GM10248 (cell line): ENCODE measurements at places on chromosomes 7 and 10.

DNA sequence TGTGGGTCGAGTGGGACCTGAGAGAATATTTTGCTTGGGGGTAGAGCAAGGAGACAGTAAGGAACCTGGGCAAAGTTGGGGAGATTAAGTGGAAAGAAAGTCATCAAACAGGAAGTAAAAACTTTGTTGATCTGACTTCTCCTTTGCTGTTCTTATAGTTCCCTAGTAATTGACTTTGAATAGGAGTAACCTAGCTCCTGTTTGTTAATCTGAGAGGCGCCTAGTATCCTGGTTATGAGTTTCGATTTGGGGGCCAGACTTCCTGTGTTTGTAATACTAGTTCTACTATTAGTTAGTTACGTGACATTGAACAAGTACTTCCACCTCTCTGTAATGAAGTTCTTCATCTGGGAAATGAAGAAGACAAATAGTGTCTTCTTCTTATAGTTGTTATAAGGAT, 99.1 kb downstream of the ZNF365 start:
- no peak for DNase-seq

- no peak for DNase-seq
Observed at GRCh38 chr7:148950806-148951205, 66.7 kb upstream of the EZH2 start.

DNA sequence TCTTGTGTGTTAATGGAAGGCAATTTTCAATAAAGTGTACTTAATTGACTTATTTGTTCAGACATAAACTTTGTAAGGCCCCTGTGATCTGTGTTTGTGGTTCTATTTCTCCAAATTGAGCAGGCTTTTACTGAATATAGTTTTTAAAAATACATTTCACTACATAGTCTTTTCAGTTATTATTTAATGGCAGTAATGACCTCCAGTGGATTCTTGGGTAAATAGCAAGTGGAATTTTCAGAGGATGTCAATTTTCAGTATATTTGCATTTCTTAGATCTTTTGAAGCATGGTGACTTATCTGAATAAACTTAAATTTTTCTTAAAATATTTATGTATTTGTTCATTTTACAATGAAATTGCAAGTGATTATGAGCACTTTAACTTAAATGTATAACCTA, 203.1 kb upstream of the PCLO start:
- DNase-seq = no peak

- DNase-seq = no peak
Observed at GRCh38 chr7:142615508-142615907, 133.8 kb upstream of the PRSS1 start.

GRCh38 chr10:92801978-92802872, 46.1 kb upstream of the EXOC6 start:
- no peak for DNase-seq

- no peak for DNase-seq
Observed at GRCh38 chr7:157693071-157693520, 356.3 kb downstream of the DNAJB6 start.

GRCh38 chr10:91590904-91591796, 41.7 kb downstream of the PPP1R3C start:
- no peak for DNase-seq

GRCh38 chr10:18949391-18949790, 99.2 kb upstream of the MALRD1 start:
- DNase-seq = no peak

- DNase-seq = no peak
Observed at GRCh38 chr10:131071721-131072120, 239.8 kb downstream of the TCERG1L start.

DNA sequence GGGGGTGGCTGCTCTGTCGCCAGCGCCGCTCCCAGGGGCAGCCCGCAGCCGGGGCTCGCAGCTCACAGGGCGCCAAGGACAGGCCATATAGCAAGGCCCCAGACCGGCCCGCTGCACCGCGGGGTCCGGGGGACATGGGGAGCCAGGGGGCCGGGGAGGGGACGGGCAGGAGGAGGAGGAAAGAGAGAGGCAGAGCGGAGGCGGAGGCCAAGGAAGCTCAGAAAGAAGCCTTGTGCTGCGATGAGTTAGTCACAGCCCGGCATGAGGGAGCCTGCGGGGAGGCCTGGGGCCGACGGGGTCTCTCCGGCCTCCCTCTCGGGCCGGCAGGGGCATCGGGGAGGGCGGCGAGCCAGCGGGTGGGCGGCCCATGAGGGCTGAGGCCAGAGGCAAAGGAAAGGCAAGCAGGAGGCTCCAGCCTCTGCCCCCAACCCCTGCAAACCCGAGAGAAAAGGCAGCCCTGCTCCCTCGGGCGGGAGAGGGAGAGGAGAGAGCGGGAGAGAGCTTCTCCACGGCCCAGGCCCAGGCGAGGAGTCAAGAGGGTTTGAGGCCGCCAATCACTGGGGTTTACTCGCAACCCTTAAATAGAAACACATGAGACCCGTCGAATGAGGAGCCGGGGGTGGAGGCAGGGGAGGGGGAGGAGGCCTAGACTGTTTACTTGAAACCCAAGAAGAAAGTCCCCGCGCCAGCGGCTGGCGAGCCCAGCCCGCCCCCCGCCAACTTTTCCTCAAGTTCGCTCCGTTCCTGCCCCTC, 167.9 kb downstream of the NEURL1 start:
- DNase-seq = peak; percentile 84

DNA sequence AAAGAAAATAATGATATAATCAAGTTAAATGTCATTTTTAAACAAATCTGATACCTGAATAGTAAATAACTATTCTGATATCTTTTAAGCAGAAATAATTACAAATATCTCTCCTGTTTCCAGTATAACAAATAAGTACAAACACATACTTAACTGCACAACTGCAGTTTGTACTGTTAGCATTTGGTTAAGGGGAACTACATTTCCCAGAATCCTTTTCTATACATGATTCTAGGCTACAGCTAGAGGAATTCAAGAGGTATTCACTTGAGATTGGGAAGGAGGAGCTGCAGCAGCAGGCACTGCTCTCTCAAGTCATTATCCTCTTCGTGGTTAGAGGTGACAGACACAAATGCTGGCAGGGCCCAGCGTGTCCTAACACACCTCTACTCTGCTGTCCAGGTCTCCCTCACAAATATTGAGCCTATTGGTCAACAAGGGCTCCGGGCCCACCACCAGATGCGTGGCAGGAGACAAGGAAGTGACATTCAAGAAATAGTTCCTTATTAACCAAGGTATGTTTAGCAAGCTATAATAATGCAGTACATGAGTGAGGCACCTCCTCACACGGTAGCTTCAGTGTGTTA, 255.1 kb upstream of the MKLN1 start:
- no peak for DNase-seq

DNA sequence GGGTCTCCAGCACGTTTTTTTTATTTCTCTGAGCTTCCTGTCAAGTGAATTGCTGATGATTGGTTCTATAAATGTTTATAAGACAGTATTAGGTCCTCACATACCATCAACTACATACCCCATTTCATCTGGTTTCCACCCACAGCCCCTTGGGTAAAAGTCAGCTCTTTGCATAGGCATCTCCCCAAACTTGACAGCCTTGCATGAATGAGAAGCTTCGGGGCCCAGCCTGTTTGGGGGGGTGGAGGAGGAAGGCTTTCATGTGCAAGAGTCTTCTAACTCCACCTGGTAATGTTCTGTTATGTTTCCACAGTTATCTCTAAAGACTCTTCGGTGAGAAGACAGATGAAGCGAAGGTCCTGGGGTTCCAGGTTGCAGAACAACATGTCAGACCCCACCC, 75.4 kb downstream of the SCRN1 start:
- no peak for DNase-seq

DNA sequence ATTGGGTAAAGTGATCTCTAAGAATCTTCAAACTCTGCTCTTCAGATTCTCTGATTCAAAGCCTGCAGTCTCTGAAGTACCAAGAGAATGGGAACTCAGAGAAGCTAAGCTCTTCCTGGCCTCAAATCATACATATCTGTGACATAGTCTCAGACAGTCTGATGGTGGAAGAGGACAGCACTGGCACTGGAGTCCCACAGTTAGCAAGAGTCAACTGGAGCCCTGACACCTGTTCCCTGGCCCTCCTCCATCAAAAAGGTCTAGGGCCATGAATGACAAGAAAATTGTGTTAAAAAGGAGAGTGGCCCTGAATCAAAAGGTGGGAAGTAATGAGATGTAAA, 37.7 kb downstream of the PRSS2 start:
- no peak for DNase-seq

DNA sequence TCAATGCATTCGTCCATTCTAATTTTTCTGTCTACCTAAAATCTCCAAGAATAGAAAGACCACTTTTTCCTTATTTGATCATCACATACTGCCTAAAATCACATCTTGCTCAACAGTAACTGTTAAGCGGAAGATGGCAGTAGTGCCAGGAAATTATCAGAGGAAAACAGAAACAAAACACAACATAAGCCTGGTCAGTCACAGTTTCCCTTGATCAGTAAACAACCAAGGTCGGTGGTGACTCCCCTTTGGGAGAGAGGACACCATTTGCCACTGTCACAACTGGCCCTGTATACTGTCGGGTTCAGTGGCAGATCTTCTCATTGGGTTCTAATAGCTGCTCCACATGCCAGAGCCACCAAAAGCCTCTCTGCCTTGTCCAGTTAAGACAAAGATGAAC, 106.6 kb downstream of the PLXNA4 start:
- DNase-seq = no peak

- DNase-seq = no peak
Observed at GRCh38 chr10:71799608-71800453, 26.5 kb upstream of the VSIR start.

- no peak for DNase-seq
Observed at GRCh38 chr10:75211007-75211691, 553 bp downstream of the VDAC2 start.

DNA sequence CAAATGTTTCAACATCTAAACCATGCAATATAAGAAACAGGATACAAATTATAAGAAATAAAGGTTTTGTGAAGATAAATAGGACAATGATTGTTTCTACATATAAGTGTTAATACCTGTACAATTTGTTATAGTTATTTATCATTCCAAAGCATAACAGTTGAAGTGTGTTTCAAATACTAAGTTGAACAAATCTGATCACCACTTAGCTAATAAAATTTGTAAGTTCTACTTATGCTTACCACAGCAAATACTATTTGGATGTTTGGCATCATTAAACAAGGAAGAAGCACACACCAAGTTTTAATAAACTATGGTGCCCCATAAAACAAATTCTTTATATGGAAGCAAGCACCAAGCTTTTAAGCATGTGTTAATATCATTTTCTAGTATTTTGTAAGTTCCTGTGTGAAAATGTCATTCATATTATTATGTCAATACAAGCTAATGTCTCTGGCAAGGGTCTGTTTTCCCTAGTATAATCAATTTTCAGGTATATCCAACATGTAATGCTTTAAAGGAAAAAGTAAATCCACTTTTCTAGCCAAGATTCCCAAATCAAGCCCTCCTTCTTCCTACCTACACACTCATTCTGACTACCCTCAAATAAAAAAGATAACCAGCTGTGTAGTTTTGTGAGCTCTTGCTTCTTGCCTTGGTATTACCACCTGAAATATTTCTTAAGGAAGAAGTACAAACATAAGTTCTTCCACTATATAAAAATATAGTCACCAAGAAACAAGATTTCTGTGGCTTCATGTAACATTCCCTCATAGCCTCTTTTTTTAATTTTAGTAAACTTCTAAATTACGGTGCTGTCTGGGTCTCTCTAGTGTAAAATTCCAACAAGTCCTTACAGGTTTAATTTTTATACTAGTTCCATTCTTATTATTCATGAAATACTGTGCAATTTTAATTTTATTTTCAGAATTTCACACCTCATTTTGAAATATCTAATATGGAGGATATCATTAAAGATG, 9.2 kb downstream of the SKAP2 start:
- DNase-seq = no peak

DNA sequence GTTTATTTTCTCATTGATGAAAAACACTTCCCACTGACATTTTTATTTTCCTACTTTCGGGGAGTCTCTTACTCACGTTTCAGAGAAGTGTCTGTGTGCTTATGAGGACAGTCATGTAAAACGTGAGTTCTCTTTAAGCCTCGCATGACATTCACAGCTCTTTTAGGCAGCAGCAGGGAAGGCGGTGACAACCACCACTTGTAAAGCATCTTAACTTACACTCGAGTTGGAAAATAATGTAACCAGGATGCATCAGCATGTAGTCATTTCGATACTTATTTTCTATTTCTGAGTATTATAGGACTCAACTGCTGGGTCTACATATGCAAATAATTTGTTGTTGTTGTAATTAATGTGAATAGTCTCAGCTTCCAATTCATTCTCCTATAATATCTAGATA, 153.6 kb downstream of the SEMA3D start:
- no peak for DNase-seq

GRCh38 chr7:113731571-113731970, 187.2 kb downstream of the PPP1R3A start:
- no peak for DNase-seq

DNA sequence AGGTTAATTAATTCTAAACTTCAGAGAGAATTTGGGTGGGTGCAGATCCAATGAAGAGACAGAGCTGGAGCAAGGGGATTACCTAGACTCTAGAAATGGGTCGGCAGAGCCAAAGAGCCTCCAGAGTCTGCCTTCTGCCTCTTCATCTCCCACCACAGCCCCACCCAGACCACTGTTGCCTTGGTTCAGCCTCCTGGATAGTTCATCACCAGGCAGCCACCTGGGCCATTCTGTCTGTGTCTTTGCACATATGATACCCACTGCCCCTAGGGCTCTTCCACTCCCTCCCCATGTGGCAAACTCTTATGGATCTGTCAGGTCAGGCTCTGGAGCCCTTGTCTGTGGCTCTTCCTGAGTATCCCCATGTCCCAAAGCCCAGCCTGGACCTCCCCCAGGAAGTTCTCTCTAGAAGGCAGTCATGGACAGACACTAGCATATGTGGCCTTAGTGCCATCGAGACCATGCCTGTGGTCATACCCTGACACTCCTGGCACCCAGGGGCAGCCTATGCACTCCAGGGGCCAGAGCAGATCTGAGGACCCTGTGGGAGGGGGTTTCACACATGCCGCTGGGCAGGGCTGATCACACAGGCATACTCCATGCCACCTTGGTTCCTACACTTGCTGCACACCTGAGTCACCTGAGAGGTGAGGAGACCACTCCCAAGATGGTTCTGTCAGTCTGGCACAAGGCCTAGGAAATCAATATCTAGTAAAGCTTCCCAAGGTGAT, 41.6 kb downstream of the FRMPD2 start:
- no peak for DNase-seq

DNA sequence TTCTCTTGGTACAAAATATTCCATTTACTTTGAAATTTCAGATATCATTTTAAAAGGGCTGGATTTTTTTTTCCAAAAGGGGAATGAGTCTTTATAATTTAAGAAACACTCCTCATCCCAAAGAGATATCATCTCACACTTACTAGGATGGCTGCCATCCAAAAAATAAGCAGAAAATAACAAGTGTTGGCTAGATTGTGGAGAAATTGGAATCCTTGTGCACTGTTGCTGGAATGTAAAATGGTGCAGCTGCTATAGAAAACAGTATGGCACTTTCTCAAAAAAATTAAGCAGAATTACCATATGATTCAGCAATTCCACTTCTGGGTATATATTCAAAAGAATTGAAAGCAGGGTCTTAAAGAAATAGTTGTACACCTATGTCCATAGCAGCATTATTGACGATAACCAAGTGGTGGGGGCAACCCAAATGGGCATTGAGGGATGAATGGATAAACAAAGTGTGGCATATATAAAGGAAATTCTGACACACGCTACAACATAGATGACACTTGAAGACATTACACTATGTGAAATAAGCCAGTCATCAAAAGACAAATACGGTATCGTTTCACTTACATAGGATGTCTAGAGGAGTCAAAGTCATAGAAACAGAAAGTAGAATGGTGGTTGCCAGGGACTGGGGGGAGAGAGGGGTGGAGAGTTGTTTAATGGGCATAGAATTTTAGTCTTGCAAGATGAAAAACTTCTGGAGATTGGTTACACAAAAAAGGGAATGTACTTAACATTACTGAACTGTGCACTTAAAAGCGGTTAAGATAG, 53.8 kb downstream of the LSM5 start:
- no peak for DNase-seq

- DNase-seq = no peak
Observed at GRCh38 chr7:15750727-15751126, 64.2 kb upstream of the MEOX2 start.
